ENCODE measurements at places on chromosomes 11 and 22.

DNA sequence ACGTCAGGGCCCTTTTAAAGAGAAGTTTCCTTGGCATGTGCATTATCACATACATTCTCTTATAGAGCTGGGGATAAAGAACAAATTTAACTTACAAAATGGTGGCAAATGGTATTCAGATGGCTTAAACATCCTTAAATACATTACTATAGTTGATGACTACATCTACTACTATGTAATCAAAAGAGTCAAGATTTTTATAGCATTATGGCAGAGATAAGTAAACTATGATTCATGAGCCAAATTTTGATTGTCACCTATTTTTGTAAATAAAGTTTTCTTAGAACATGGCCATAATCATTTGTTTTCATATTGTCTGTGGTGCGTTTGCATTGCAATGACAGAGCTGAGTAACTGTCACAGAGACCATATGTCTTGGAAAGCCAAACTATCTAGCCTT, 1188.6 kb upstream of the TENM4 start:
- no peak for DNase-seq

DNA sequence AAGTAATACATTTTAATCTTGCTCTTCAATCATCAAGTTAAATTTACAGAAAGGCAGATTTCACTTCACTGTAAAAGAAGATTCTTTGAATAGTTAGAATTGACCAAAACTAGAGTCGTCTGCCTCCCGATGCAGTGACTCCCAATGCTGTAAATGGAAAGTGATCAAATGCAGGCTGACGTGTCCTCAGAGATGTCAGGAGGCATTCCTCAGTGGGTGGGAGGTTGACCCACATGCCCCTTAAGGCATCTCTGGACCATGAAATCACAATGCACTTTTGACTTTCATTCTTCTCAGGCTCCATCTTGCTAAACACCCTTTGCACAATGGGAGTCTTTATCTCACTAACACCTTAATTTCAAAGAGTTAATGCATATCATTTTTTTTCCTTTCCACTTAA, 19.0 kb upstream of the CECR2 start:
- no peak for DNase-seq

DNA sequence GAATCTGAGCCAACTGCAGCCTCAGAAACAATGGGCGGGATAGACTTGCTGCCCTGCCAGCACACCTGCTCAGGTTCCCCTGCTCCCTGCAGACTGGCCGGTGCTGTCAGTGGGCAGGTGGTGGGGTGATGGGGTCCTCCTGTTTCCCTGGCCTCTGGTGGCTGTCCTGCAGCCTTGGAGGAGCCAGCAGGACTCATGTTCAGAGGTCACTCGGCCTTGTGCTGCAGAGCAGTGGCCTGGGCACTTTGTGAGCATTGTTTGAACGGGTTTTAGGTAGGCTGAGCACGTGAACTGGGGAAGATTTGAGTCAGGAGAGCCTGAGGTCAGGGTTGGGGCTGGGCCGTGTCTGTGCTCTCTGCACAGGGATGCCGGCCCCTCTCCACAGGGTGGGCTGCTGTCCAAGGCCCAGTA, 17.6 kb downstream of the PPIL2 start:
- DNase-seq, result no peak

GRCh38 chr22:37045958-37046357, 5.6 kb upstream of the KCTD17 start:
- no peak for DNase-seq

GRCh38 chr11:70906101-70906500, 346.3 kb downstream of the SHANK2 start:
- no peak for DNase-seq

DNA sequence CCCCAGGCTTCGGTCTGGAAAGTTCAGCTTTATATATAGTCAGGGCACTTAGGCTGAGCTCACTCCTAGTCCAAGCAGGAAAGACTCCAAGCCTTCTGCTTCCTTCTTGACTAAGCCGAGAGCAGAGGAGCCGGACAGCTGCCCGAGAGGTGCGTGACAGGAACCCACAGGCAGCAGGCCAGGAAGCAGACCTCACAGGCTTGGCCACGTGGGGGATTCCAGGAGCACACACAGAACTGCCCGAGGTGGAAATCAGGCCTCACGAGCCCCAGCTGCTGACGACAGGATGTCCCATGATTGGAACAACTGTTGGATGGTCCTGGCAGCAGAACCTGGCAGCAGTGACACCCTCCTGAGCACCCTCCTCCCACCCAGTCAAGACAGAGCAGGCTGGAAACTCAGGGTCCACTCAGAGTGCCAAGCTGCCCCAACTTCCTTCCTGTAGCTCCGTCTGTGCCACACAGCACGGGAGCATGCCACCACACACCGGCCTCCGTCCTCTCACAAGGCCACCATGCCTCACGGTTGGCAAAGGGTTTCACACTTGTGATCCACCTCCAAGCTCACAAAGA, 5.4 kb downstream of the PLA2G6 start:
- DNase-seq, result no peak

DNA sequence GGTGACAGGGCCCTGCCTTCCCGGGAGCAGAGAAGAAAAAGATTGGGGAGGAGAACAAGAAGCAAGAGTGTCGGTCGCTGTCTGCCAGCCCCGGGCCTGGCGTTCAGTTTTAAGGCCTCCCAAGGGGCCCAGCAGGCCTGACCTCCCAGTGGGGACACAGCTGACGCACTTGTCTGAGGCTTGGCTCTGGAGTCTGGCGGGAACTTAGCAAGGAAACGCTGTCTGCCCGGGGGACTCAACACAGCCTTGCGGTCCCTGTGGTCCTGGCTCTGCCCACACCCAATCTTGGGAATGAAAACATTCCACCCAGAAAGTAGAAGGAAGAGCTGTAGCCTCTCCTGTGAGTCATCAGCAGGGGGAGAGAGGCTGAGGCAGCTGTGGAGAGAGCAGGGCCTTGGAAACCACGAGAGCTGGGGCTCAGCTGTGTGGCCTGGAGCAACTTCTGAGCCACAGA, 54.4 kb downstream of the TRAF6 start:
- DNase-seq, result no peak

GRCh38 chr11:15048616-15049015, 24.8 kb upstream of the CALCB start:
- DNase-seq, result no peak

DNA sequence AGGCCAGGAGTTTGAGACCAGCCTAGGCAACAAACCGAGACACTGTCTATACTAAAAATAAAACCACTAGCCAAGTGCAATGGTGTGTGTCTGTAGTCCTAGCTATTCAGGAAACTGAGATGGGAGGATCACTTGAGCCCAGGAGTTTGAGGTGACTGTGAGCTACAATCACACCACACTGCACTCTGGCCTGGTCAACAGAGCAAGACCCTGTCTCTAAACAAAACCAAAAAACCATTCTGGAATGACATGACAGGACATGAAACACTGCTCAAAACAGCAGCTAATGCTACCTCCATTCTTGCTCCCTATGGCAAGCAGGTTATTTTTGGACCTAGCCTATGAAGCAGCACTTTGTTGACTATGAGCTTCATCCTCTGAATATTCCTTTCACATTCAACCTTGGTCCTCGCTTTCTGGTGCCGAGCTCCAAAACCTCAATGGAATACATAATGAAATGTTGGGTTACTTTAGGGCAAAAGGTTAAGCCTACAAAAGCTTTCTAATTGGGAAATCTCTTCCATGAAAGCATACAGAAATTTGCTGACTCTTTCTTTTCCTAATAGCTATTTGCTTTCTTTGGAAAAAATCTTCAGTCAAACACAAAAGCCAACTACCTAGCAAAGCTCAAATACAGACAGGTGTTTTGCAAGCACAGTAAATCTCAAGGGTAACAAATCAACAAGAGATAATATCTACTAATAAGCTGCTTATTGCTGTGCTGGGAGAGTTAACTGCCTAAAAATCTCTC, 21.1 kb downstream of the SIK3 start:
- no peak for DNase-seq

GRCh38 chr11:121790430-121790829, 325.6 kb downstream of the BLID start:
- no peak for DNase-seq

DNA sequence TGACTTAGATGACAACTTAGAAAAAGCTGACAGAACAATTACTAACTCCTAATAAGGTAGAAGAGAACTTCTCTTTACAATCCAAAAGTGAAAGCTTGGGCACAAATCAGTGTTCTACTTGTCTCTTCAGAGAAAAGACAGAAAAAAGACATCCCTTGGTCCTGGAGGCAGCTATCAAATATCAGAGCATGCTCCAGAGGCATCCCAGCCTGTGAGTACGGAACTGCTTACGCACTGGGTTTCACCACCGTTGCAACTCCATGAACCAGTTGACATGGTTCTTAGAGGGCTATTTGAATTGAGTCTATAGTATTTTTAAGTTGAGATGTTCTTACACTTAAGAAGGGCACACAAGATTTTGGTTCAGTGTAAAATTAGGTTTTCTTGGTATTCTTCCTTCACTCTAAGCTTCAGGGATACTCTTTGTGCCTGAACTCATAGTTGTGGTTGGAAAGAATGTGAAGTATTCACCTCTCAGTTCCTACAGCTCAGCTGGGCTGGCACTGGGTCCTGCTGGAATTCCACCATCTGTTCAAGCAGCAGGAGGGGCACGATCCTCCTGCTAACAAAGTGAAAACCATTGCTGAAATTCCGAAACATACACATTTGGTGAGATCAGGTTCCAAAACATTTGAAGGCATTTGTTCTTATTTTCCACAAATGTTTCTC, 6.3 kb downstream of the AKIP1 start:
- DNase-seq, result no peak

DNA sequence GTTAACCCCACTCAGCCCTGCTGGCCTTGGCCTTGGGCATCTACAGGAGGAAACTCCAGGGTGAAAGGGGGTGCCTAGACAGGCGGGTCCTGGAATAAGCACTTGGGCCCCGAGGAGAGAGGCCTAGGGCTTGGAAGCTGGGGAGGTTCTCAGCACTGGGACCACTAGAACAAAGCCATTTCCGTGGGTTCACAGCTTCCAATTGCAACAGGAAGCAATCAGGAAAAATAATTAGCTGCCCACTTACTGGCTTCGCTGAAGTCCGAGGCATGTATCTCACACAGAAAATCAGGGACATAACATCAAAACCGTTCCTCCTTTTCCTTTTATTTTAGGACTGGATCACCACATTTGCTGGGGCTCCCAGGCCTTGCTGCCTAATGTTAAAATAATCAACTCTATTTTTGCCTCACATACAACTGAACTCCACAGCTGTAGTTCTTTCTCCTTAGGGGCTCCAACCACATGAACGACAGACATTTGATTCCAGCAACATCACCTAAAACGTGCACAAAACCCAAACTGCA, 161.1 kb upstream of the GRK3 start:
- DNase-seq, result no peak

- no peak for DNase-seq
These were observed 3.4 kb downstream of the MRGPRF start for GRCh38 chr11:69009441-69010211.

GRCh38 chr11:59647245-59647980, 21.4 kb downstream of the PATL1 start:
- no peak for DNase-seq

DNA sequence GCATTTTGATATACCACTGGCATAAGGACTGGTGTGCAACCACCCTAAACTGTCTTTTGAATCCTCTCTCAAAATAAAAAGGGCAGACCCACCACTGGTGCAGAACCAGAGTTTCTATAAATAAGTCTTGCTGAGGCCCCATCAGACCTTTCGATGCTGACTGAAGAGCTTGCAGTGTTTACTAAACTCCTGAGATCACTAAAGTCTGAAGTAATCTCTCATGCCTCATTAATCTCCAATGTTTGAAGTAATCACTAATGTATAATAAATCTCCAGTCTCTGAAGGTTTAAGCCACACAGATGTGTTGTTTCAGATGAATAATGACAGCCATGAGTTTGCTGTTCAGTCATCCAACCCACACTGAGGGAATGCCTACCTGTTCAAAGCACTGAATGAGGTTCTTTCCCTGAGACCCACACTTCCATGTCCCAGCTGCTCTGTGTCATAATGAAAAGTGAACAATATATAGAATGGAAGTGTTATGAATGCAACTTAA, 50.6 kb upstream of the DEUP1 start:
- DNase-seq, result no peak

DNA sequence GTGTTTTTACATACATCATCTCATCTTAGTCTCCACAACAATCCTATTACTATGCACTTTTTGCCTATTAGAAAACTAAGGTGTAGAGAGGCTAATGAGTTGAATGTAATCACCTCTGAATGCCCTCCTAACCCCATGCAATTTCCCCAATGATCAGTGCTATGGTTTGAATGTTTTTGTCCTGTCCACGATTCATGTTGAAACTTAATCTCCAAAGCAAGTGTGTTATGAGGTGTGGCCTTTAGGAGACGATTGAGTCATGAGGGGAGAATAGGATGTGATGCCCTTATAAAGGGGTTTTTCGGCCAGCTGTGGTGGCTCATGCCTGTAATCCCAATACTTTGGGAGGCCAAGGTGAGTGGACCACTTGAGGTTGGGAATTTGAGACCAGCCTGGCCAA, 2.0 kb upstream of the CCDC73 start:
- no peak for DNase-seq

GRCh38 chr11:119701591-119702549, 27.1 kb downstream of the NECTIN1 start:
- peak; percentile 88 for DNase-seq

GRCh38 chr22:44659140-44659539, 42.9 kb upstream of the PRR5 start:
- DNase-seq, result no peak

DNA sequence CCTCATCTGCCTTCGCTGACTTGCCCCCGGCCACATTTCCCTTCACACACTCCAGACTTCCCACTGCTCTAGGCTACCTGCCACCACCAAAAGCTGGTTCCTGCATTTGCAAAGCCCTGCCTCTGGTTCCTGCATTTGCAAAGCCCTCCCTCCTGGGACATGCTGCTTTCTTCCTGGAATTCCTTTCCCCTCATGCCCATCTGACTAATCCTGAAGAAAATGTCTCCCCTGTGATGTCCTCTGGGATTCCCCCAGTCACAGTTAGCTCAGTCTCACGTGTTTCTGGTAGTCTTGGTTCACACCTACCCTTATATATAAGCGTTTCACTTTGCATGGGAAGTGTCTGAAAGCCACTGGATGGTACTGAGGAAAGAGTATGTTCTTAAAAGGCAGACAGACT, 206.9 kb downstream of the DBX1 start:
- DNase-seq, result no peak

DNA sequence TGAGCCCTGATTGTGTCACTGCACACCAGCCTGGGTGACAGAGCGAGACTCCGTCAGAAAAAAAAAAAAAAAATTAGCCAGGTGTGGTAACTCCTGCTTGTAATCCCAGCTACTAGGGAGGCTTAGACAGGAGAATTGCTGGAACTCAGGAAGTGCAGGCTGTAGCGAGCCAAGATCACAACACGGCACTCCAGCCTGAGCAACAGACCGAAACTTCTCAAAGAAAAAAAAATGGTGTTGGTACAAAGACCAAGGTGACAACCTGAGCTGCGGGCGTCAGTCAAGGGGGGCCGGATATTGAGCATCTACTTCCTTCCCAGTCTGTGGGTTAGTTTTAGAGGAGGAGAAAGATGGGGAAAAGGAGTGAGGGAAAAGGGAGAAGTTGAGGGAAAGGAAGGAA, 48.5 kb upstream of the HSPA8 start:
- DNase-seq, result no peak

GRCh38 chr11:62556875-62557631, 10.4 kb upstream of the AHNAK start:
- DNase-seq, result peak; percentile 9

GRCh38 chr11:111938687-111939160, 1.6 kb downstream of the DIXDC1 start:
- DNase-seq, result no peak

GRCh38 chr22:45959719-45960476, 17.1 kb downstream of the WNT7B start:
- DNase-seq, result no peak

- DNase-seq, result no peak
These were observed 47.6 kb upstream of the FIBIN start for GRCh38 chr11:26946257-26946716.

- DNase-seq, result no peak
These were observed 57.5 kb downstream of the ABTB2 start for GRCh38 chr11:34300026-34300925.
